ENCODE measurements at places on chromosomes 16 and 17.
A peak's percentile ranks its signal among the peaks of the same experiment; 100 is the strongest.

GRCh38 chr16:88618182-88618955, 20.0 kb upstream of the IL17C start:
- DNase-seq: no peak

GRCh38 chr17:59391021-59391420, 59.6 kb downstream of the YPEL2 start:
- DNase-seq: no peak

DNA sequence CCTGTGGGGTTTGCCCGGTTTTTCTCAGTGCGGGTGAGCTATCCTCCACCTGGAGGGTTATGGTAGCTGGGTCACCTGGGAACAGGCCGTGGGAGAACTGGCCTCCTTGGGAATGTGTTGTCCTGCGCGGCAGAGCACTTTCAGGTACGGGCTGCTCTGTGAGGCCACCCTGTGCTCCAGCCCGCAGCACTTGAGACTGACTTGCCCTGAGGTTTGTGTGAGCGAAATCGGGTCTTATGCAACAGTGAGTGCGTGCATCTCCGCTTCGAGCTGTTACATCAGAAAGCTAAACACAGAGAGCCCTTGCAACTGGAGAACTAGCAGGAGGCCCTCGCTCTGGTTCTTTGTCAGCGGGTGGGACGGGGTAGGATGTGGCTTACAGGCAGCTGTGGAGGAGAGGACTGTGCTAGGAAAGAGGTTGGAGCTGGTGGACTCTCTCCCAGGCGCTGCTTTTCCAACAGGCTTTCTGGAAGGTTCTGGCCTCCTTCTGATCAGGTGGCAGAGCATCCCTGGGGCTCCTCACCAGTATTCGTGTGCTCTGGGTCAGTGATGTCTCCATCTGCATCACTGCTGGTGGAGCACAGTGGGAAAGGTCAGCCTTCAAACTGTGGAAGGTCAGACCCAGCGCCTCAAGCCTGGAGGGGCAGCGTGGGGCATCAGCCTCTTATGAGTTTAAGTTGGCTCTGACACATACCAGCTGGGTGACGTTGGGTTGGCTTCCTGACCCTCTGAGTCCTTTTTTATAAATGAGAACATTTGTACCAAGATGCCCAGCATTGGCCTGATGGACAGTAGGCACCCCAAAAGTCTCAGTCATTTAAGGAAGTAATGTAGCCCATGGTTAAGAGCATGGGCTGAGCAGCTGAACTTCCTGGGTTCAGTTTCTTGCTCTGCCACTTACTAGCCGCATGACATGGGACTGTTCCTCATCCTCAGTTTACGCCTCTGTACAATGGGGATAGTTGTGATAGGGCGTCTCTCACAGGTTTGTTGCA, 76.3 kb downstream of the KSR1 start:
- no peak for DNase-seq

- DNase-seq: no peak
These were observed 7.5 kb upstream of the TBX21 start for GRCh38 chr17:47725446-47726111.

GRCh38 chr17:77656054-77656453, 302.4 kb upstream of the TNRC6C start:
- no peak for DNase-seq

DNA sequence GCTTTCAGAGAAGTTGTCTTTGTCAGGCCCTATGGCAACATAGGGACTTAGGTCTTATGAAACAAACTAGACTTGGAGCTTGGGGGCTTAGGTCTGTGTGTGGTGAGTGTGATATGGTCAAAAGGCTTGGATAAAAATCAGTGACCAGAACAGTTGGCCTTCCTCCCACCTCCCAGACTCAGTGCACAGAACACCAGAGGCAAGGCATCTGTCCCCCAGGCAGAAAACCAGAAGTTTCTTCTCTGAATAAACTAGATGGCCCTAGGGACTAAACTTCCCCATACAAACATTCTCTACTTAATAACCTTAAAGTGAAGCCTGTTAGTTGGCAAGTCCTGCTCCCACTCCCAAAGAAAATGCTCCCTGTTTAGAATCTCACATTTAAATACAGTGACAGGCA, 39.2 kb upstream of the PMFBP1 start:
- DNase-seq: no peak

GRCh38 chr16:53156516-53156915, 101.7 kb downstream of the CHD9 start:
- no peak for DNase-seq

DNA sequence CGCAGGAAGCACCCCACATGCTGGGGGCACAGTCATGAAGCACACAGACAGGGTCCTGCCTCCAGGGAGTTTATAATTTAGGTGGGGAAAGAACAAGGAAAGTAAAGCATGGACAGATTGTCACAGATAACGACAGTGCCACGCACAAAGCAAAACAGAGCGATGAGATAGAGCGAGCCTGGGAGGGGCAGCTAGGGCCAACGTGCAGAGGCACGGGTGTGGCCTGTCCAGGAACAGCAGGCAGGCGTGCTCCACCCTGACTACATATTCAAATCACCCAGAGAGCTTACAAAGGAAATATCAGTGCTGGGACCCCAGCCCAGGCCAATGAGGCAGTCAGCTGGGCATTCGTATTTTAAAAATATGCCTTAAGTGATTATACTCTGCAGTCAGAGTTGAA, 16.8 kb downstream of the LGALS9 start:
- DNase-seq: no peak

GRCh38 chr17:53150101-53150698, 672.5 kb upstream of the KIF2B start:
- DNase-seq: no peak

- DNase-seq: no peak
These were observed 5.5 kb downstream of the CCDC182 start for GRCh38 chr17:57739402-57740234.

DNA sequence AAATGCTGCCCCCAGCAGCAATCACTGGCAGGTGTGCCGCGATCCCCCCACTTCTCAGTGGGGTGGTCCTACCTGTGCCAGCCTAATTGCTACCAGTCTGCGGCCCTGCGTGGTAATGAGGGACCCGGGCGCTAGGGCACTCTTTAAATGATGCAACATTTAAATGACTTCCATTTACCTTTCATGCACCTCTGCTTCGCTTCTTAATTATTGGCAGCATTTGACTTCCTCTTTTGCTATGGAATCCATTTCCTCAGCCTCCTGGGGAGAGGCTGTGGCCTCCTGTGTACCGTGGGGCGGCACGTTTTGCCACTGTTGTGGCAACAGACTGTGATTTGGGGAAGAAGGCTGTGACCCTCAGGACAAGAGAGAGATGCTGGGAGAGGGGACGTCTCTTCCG, 86.1 kb downstream of the RPA1 start:
- no peak for DNase-seq

DNA sequence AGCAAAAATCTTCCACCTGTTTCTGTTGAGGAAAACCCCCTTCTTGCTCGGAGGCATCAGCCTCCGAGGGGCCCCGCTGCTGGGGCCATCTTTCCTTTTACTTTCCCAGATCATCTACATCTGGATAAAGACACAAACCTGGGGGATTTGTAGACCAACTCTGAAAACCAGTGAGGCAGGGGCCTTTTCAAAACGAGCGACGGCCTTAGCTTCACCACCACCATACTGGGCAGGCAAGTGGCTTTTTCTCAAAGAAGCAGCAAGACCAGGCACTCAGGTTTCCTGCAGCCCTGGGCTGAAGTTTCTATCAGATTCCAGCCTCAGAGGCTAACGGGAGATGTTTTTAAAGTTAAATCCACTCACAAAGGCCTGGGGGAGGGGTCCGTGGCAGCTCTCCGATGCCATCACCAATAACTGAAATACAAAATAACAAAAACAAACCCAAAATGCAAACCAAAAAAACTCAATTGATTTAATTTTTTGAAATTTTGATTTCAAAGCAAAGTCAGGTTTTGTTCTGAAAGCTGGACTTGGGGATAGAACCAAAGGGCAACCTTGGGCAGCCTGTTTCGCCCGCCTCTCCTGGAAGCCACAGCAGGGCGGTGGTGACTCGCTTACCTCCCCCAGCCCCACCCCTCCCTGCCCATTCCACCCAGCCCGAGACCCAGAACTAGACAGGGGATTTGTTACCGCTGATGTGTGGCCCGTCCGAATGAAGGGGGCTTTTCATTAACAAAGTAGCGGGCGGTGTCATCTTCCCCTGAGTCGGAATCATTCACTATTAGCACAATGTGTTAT, 55.8 kb downstream of the SALL1 start:
- no peak for DNase-seq

DNA sequence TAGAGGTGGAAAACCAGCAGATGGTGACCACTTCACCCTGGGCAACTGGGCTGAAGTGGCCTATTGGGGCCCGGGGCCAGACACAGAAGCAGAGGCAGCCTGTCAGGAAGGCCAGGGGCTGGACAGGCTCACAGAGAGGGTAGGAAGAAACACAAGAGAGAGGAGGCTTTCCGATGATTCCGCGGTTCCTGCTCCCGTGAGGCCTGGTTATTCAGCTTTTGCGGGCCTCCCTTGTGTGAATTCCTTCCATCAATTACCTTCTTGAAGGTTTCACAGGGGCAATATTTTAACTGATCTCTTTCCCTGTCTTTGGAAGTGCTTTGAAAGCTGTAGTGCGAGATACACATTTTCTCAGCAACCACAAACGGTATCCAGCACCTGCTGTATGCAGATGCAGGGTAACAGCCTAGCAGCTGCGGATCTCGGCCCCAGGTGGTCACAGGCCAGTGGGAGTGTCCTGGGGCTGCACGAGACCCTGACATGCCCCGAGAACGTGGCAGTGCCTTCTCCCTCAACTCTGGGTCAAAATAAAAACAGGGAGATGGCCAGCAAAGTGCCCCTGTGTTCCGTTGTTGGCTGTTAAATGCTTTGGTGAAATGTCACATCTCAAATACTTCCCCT, 11.6 kb upstream of the CMIP start:
- no peak for DNase-seq

DNA sequence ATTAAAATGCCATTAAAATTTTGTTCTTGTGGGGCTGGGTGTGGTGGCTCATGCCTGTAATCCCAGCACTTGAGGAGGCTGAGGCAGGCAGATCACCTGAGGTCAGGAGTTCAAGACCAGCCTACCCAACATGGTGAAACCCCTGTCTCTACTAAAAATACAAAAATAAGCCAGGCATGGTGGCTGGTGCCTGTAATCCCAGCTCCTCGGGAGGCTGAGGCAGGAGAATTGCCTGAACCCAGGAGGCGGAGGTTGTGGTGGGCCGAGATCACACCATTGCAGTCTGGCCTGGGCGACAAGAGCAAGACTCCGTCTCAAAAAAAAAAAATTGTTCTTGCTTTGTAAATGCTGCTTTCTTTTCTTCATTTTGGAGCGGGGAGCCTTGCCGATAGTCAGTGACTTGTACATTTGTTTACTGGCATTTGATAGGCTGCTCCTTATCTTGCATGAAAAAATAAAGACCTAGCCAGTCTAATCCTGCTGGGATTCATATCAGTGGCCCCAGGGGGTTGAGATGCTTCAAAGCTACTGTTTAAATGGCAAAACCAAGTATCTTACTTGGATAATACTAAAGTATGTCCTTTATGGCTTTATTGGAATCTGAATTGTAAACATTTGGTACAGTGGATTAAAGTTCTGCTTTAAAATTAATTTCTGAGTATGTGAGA, 3.3 kb upstream of the CLTC start:
- no peak for DNase-seq

GRCh38 chr17:1108765-1109605, 70.8 kb downstream of the ABR start:
- peak; percentile 49 for DNase-seq

GRCh38 chr17:2053380-2054261, 1.3 kb upstream of the HIC1 start:
- peak; percentile 74 for DNase-seq

DNA sequence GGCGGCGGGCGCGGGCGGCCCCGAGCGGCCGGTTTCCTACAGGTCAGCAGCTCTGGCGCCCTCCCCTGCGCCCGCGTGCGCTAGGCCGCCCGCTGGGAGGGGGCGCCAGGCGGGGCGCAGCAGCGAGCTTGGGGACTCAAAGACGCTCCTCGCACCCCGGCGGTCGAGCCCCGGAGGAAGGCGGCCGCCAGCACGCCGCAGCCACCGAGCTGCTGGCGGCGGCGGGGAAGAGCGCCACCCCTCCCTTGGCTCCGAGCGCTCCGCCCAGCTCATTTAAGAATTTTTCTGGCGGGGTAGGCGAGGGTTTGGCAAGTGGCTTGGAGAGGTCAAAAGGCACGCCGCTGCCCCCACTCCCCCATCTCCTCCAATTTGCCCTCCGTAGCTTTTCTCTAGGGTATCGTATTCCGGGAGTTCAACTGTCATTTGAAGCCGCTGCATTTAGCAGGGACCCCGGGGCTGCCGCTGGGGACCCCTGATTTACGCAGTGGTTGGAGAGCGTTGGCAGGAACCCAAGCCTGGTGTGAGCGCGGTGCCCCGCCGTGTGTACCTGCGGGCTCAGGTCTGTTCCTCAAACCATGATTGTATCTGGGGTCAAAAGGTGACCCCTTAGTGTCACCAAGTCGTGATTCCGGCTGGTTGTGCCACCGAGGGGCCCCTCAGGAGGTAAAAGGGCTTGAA, 59.5 kb upstream of the GSE1 start:
- DNase-seq: no peak

- no peak for DNase-seq
These were observed 9.9 kb upstream of the TEX2 start for GRCh38 chr17:64273006-64273405.

GRCh38 chr16:1356061-1356900, 4.5 kb downstream of the GNPTG start:
- DNase-seq: no peak

DNA sequence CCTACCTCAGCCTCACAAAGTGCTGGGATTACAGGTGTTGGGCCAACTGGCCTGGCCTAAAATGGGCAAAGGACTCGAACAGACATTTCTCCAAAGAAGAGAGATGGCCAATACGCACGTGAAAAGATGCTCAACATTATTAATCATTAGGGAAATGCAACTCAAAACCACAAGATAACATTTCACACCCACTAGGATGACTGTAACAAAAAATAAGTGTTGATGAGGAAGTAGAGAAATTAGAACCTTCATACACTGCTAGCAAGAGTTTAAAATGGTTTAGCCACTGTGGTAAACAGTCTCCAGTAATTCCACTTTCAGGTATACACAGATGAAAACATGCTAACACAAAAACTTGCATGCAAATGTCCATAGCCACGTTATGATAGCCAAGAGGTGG, 5.7 kb downstream of the TMED6 start:
- no peak for DNase-seq

- DNase-seq: no peak
These were observed 186.9 kb downstream of the ENGASE start for GRCh38 chr17:79261355-79262072.

DNA sequence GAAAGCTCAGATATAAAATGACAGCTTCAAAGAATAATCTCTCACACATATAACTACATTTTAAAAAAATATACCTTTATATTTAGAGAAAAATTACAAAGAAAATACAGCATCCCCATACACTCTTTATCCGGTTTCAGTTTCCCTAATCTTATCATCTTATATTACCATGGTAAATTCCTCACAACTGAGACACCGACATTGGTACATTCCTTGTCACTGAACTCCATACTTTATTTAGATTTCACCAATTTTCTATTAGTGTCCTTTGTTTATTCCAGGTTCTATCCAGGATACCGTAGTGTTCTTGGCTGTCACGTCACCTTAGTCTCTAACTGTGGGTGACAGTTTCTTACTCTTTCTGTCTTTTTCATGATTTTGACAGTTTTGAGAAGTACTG, 22.0 kb upstream of the ABCA10 start:
- no peak for DNase-seq

- no peak for DNase-seq
These were observed 48.0 kb downstream of the SHCBP1 start for GRCh38 chr16:46573008-46573833.

Data from activated T-helper 9 cell treated with anti-CD3 and anti-CD28 coated beads, Interleukin-2, amount 50 U/mL, for 16 hours (primary cell).